ENCODE measurements at places on chromosomes 5 and 9.
A peak's percentile ranks its signal among the peaks of the same experiment; 100 is the strongest.

DNA sequence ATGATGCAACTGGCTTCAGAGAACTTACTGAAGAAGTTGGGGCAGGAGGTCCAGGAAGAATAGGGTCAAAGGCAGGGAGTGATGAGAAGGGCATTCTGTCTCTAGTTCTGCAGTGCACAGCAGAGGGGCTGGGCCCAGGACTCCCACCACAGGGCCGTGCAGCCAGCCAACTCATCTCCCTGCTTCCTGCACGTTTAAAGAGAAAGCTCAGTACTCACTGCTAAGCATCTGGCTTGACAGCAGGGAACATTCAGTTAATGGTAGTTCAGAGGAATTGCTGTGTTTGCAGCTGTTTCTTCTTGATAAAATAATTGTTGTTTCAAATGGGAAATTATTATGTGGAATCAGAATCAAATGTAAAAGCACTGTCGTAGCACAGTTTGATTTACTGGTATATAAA lies 25.6 kb upstream of the SCAMP1 start:
- no peak for DNase-seq

DNA sequence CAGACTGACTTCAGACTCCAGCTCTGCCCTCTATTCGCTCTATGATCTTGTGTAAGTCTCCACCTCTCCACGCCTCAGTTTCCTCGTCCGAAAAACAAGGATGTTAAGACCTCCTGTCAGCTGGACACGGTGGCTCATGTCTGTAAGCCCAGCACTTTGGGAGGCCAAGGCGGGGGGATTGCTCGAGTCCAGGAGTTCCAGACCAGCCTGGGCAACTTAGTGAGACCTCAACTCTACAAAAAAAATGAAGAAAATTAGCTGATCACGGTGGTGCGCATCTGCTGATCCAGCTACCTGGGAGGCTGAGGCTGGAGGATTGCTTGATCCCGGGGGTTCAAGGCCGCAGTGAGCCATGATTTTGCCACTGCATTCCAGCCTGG lies 36.6 kb upstream of the GABRP start:
- no peak for DNase-seq

DNA sequence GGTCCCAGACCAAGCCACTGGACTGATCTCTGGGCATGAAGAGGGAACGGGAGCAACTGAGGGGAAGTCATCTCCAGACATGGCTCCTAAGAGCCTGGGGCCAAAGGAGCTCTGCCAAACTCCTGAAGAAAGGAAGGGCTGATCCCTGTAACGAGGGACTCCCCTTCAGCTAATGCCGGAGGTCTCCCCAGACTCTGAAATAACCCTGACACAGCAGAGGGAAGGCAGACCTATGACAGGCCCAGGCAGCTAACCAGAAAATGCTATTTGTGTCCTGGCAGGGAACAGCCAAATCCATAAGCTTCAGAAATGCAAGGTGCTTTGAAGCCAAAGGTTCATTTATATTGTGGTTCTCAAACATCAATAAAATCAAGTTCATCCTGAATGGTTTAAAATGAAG lies 30.9 kb downstream of the APTX start:
- DNase-seq = no peak

DNA sequence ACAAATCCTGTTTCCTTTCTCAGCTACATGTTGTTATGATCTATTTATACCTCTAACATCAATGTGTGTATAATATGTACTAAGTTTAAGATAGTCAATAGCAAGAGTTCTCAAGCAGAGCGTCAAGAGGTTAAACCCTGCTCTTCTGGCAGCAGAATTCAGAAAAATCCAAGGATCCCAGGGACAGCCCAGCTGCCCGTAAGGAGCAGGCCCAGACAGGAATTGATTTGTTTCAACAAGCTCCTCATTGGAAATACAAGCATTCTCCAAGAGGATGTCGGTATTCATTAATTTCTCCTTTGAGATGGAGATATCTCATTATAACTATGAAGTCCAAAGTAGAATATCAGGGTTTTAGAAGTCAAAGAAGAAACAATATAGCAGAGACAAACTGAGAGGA lies 14.9 kb downstream of the EFNA5 start:
- DNase-seq = no peak

DNA sequence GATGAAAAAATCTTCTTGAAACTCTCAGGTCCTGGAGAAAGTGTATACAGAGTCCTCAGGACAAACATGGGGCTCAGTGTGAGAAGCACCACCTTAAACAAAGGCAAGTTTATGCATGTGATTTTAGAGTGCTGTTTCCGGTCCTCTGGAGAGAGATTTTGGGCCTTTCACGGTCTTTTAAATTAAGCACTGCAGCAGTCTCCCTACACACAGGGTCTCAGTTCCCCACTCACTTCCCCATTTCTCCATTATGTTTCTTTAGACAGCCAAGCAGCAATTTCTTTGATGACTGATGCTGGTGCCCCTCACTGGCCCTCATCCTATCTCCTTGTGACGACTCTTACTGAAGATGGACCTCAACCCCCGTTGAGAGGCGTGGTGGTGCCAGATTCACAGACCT lies 220.2 kb upstream of the CLINT1 start:
- no peak for DNase-seq

GRCh38 chr9:21251190-21251589 lies 11.4 kb upstream of the IFNA14 start:
- no peak for DNase-seq

GRCh38 chr9:135357863-135358551 lies 121.6 kb upstream of the PPP1R26 start:
- no peak for DNase-seq

- DNase-seq = peak; percentile 25
Measured at GRCh38 chr5:146906803-146907202, 28.2 kb upstream of the PPP2R2B start.

- no peak for DNase-seq
Measured at GRCh38 chr5:6583049-6583880, 49.6 kb downstream of the NSUN2 start.

GRCh38 chr9:5578018-5578697 lies 50.7 kb upstream of the RIC1 start:
- DNase-seq = no peak

GRCh38 chr9:78578072-78578471 lies 281.1 kb downstream of the PSAT1 start:
- no peak for DNase-seq

DNA sequence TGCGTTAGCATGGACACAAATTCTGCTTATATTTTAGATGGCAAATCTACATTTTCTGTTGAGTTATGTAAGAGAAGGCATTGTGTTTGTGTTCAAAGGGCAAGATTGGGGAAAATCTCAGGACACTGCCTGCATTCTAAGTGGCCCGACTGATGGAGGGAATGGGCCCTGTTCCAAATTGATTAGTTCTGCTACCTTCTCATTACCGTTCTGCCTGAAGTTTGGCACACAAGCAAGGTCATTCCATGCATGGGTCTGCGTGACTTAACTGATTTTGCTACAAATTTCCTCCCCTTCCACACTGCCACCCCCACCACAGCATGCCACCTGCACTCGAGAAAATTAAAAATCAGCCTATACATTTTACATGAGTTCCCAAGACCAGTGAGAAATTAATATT lies 409.9 kb downstream of the BRINP1 start:
- no peak for DNase-seq

DNA sequence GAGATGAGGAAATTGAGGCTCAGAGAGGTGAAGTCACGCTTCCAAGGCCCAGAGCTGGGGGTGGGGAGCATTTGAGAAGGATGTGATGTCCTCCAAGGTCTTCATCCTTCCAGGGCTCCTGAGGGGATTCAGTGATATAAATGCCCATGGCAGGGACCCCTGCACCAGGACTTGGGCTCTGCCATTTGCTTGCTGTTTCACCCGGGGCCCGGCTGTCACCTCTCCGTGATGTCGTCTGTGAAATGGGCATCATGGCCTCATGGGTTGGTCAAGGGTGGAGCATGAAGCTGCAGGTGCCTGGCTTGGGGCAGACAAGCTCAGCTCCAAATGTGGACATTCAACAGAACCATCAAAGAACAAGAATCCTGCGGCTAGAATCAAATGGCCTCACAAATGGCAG lies 253.1 kb downstream of the PBX3 start:
- no peak for DNase-seq

DNA sequence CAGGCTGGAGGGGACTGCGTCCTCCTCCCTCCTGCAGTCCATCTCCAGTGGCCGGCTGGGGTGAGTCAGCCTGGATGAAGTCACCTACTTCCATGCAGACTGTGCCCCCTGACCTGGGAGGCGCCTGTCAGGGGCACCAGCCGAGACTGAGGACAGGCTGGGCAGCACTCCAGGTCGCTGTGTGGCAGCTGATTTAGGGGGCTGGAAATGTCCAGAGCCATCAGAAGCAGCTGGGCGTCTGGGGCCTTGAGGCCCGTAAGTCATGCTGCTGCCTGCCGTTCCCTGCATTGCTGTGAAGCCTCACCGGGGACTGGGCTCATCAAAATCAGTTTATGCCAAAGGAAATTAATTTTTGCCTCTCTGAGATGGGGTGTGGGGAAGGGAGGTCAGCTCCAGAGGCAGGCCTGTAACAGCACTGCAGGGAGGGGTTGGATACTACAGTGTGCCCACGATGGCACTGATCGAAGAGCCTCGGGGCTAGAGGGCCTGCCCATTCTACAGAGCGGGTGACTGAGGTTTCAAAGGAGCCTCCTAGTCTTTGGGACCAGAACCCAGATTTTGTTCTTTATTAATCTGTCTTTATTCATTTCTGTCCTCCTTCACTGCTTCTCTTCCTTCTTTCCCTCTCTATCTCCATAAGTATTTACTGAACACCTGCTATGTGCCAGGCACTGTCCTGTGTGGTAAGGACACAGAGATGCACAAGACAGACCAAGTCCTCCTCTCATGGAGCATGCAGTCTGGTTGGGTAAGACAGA lies 70.4 kb upstream of the PSD2 start:
- peak; percentile 99 for DNase-seq

DNA sequence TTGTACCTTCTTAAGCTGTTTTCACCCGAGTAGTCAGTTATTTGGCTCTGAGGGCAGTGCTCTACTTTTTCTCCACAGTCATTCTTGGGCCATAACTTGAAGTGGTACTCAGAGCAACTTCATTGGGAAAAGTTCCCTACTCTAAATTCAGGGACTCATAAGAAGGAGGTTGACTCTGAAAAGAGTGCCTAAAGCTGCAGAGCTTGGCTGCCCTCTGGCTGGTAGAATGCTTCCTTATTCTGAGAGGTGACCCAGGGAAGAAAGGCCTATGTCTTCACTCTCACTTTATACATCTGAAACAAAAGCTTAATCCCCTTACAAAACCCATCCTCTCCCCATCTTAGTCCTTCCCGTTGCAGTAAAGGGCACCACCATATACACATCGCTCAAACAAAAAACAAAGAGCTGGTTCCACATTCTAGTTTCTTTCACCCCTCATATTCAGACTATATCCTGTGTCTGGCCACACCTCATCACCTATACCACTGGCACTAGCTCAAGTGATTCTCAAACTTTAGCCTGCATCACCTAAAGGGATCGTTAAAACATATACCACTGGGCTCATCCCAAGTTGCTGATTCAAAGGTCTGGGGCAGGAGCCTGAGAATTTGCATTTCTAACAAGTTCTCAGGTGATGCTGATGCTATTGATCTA lies 7.9 kb downstream of the IGIP start:
- DNase-seq = no peak

DNA sequence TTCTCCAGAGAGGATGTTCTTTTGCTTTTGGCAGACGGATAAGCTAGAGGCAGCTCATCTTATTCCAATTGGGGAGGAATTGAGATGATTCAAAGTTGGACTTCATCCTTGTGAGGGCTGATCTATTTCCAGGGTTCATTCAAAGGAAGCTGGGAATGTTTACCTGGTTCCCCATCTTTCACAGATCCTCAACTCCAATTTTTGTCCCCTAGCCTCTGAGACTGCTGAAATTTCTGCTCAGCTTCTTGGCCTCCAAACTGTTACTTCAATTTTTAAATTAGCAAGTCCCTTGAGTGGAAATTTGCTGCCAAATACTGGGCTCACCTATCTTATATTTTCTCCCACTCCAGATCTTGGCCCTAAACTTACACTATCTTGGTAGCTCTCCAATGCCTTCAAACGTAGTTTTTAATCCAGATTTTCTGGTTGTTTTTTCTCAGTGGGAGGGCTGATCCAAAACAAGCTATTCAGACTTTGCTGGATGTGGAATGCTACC lies 93.9 kb upstream of the NEK6 start:
- DNase-seq = no peak

DNA sequence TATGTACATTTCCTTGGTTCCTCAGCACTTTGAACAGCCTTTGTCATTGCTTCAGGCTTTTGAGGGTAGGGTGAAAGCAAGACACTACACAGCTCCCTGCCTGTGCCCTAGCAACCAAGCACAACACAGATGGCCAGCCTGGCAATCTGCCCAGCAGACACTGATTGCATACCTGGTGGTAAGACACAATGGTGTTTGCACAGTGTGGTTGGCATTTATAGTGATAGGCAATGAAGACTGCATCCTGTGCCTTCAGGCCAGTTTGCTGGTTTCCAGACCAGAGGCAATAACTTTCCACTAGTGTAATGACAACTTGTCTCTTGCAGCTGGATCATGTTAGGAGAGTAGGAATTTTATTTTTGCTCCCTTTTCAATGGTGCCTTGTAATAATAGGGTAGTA lies 144.5 kb upstream of the TNC start:
- DNase-seq = peak; percentile 43

- no peak for DNase-seq
Measured at GRCh38 chr9:33703430-33704102, 91.8 kb upstream of the PRSS3 start.

DNA sequence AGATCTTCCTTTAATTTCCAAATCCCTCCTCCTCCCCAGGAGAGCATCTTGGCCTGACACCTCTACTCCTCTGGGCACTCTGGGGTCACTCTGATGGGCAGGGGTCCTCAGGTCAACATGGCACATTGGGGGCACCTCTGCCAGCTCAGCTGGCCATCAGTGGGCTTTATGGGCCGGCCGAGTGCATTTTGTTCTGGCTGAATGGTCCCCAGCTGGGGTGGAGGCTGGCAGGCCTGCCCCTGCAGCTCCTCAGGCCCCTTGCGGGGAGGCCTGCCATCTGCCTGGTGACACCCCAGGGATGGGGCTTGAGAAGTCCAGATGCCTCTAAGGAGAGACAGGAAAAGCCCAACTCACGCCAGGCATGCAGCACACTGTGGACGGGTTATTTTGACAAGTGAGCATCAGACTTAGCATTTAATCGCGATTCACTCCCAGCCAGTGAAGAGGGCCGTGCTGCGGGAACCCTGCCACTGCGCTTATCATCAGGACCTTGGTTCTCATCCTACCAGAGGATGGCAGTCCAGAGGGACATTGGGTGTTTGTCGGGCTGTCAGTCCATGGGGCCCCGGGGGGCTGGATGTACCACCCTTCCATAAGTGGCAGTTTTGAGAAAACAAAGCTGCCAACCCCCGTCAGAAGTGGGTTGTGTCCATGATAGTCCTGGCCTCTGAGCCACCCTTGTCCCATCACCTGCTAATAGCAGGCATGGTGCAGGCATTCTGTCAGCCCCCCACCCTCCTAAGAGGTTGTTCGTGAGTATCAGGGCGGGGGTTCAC lies 21.7 kb downstream of the PHF2 start:
- DNase-seq = no peak

- DNase-seq = peak; percentile 55
Measured at GRCh38 chr9:6852243-6852963, 94.6 kb downstream of the KDM4C start.

GRCh38 chr5:125829349-125829748 lies 593.9 kb upstream of the GRAMD2B start:
- DNase-seq = no peak

- DNase-seq = no peak
Measured at GRCh38 chr5:37873988-37874387, 34.1 kb upstream of the GDNF start.
